ENCODE measurements at places on chromosomes 11 and 22.

- no peak for DNase-seq
Observed at GRCh38 chr11:11976481-11977127, 31.8 kb downstream of the DKK3 start.

DNA sequence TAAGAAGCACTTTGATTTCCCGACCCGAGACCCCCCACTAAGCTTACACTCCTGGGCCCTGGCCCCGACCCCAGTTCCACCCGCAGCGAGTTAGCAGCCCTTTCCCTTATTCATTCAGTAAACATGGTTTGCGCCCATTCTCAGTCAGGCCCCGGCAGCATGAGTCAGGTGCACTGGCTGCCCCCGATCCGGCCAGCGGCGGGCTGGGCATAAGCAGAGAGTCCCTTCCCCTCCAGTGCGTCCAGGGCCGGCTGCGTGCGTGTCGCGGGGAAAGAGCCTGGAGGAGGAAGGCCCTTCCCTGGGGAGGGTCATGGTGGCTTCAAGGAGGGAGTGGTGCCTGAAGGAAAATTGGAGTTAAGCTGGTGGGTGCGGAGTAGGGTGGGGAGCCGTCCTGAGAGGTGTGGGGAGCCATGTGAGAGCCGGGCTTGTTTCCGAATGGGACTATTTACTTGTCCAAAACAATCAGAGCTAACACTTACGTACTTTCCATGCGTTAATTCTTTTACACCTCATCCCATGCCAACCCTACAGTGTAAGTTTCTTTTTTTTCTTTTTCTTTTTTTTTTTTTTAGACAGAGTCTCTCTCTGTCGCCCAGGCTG, 657 bp downstream of the IGHMBP2 start:
- DNase-seq: peak; percentile 27

DNA sequence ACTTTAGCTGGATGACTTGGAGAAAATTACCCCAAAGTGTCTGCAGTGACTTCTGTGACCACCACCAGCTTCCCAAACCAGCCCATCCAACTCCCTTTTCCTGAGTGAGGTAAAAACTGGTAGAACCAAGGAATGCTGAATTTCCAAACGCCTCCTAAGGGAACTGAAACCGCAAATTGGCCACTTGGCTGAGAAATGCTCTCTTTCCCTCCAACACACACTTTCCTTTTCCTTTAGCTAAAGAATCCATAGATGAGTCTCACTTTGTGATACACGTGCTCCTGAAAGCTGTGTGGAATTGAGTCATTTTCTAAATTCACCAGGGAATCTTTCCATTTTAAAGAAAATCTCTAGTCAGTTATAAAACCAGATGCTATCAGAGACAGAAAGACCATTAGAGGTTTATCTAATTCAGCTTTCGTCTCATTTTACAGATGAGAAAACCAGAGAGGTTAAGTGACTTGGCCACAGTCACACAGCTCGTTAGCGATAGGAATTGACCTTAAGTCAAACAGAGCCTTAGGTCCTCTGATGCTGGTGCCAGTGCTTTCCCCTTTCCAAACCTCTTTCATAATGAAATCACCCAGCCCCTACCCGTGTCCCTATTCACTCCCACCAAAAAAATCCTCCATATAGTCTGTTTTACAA, 137.2 kb downstream of the COMMD9 start:
- DNase-seq: peak; percentile 61

DNA sequence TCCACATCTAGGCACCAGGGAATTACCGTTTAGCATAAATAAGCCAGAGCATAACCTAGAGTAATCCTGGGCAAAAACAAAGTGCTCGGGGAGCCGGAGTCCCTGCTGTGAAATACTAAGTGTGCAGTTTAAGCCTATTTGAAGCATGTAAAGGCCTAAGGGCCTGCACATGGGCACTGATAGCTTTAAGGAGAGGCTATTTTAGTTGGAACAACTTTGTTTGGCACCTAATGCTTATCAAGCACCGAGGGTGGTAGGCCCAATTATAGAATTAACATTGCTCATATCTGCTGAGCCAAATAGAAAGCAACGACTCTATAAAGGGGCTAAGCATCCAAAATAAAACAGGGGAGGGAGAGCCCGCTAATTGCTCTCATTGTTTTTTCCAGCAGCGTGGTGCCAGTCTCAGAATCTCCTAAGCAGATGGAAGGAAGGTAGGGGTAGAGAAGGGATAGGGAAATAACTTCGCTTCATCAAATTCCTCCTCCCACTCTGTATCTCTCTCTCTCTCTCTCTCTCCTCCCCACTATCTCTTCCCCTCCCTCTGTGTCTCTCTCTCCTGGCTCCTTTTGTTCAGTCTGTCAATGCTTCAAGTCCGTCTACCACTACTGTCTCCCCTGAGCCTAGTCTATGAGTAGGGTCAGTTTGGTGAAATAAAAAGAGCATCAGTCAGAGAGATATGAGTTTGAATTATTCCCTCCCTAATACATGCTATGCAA, 292.8 kb downstream of the NXPE2 start:
- no peak for DNase-seq

DNA sequence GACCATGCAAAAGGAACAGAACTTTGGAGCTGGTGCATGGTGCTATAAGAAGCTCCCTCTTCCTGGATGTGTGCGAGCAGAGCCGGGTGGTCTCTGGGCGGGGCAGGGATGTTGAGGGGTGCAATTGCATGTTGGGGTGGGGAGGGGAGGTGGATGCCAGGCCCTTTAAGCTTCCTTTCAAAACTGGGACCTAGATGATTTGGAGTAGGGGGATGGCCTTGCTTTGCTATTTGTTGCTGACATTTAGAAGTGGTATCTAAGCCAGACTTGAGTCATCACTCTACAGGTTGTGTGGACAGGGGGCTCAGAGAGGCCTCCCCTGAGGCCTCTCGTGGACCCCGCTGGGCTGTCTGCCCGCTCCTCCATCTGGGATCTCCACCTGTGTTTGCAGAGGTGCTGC, 24.8 kb downstream of the FBLN1 start:
- no peak for DNase-seq

- DNase-seq: peak; percentile 98
Observed at GRCh38 chr11:73597956-73598718, at the start of gene FAM168A. FAM168A (minus strand) TSS chr11:73598112; CDS start chr11:73468474, 129,638 bp downstream.

DNA sequence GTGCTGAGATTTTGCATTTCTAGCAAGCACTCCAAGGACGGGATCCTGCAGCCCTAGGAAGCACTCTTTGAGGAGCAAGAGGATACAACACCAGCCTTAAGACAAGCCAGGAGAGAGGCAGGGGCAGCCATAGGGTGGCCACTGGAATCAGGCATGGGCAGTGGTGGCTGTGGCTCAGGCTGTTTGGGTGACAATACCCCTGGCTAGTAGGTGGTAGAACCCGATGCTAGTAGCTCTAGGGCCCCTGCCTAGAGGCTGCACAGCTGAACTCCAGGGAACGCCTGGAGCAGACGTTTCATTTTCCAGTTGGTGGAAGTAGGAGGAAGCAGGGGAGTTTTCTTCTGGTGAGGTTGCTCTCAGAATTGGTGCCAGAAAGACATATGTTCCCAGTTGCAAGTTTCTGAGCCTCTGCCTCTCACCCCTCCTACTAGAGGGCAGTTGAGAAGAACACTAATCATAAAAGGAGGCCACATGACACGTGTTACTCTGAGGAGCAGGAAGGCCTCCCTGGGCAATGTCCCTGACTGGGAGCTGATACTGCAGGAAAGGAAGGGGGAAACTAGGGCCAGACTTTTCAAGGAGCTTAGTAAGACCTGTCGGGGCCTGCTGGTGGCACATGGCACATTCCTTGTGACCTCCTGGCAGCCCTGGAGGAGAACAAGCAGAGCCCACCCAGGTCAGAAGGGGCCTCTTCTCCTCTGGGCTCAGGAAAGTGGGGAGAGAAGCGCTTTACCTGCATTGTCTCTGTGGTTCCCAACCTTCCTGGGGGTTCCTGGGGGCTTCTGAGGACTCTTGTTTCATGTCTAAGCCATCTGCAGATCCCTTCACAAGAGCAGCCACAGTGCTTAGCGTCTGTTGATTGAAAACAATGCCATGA, 56.6 kb upstream of the DRD2 start:
- no peak for DNase-seq

GRCh38 chr11:16605389-16605893, 133.0 kb upstream of the C11orf58 start:
- peak; percentile 28 for DNase-seq

GRCh38 chr11:35173011-35173511, 34.1 kb downstream of the CD44 start:
- DNase-seq: no peak

DNA sequence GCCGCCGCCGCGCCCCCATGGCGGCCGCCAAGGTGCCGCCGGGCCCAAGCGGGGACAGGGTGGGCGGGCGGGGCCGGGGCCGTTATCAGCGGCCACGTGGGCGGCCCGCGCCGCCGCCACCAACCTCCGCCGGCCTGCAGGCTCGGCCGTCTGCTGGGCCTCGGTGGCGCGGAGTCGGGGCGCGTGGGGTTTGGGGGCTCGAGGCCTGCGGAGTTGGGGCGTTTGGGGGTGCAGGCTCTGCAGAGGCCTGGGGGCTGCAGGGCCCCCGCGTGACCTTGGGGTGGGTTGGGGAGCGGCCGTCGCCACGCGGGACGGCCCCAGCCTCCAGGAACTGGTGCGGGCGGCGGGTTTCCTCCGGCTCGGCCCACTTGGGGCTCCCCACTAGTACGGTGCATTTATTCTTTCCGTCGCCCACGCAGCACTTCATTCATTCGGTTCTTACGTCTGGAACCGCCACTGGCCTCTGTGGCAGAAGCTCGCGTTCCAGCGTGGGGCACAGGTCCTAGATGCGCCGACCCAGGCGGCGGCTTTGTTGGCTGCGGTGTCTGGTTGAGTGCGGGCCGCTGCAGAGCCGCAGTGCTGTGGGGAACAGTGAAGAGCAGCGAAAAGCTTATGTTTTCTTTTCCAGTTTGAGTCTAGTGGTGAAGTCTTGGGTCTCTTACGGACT, 740 bp upstream of the TRMT2A start:
- no peak for DNase-seq

GRCh38 chr22:22082960-22083359, 100.4 kb upstream of the TOP3B start:
- no peak for DNase-seq

DNA sequence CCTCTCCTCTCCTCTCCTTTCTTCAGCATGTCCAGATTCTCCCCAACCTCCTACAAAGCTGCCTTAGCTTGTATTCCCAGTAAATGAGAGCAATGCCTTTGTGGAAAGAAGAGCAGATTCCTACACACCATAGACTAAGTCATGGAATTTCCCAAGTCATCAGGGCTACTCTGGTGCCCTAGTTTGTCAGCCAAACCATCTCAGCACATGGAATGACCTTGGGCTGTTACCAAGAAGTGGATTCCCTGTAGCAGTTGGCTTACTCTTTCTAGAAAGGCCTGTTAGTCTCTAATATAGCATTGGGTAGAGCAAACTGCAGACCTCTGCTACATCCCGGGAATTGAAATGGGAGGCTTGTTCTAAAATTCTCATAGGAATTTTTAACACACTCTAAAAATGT, 108.9 kb upstream of the OLFML1 start:
- DNase-seq: no peak

- DNase-seq: no peak
Observed at GRCh38 chr11:130397780-130398179, 30.6 kb downstream of the ADAMTS8 start.

DNA sequence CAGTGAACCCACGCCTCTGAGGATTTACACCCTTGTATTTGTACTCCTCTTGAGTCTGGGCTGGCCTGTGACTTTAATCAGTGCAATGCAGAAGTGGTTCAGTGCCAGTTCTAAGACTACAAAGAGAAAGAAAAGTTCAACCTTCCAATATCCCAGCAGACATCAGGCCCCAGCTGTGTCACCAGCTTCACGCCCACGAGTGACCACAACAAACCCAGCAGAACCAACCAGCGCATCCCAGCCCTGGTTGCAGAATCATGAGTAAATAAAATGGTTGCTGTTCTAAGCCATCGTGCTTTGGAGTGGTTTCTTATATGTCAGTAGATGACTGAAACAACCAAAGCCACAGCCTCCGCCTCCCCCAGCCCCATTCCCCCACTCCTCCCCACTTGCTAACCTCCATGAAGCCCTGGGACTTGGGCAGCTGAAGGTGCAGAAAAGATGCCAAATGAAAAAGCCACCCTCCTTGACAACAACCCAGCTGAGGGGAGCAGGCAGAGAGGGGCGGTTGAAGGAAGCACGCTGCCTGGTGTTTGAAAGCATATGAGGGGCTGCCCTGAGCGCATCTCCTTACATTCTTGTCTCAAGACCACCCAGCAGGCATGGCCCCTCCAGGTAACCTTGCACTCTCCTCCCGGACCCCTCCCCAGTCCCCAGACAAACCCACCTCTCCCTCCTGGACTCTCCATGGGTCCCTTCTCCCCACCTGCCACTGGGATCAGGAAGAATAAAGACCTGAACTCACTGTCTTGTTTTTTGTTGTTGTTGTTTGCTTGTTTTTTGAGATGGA, 20.9 kb downstream of the TSKU start:
- no peak for DNase-seq

DNA sequence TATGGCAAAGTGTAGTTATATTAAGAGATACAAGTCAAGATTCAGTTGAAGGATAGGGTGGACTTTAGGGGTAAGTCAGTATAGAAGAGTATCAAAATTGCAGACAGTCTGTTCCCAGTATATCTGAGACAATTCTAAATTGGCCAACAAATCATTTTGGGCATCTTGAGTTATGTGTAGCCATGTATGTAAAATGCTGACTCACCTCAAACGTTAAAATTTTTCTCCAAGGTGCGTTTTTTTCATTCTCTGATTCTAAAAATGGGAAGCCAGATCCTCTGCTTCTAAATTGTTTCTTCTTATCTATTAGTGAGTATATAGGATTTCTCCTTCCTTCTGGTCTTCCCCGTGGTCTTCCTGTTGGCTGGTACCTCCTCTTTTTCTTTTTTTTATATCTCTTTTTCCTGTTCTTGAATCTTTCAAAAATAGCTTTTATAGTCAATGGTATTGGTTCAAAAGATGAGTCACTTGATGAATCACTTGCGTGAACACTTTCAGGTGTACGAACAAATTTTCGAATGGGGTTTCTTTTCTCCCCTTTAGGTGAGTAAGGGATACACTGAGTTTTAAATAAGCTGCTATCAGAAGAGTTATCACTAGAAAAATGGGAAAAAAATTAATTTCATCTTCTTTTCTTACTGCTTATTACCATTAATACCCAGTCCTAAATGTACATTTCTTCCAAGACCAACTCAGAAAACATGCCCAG, 3.2 kb downstream of the TAF1D start:
- no peak for DNase-seq

GRCh38 chr11:77072851-77073327, 6.1 kb downstream of the CAPN5 start:
- DNase-seq: no peak

GRCh38 chr11:61509043-61510029, 787 bp downstream of the LRRC10B start:
- peak; percentile 89 for DNase-seq

GRCh38 chr11:10327254-10327653, 22.4 kb downstream of the ADM start:
- DNase-seq: no peak

GRCh38 chr11:20355221-20356219, 8.0 kb upstream of the HTATIP2 start:
- DNase-seq: peak; percentile 47

GRCh38 chr11:72102946-72103753, at the start of gene LAMTOR1:
LAMTOR1 (minus strand) TSS chr11:72103297; CDS start chr11:72103224, 73 bp downstream.
- DNase-seq: peak; percentile 98

Measured in Daoy (cell line).